ENCODE measurements at places on chromosomes 12 and 14. TPM values are rescaled to one million over a fixed set of nuclear protein-coding genes. Genes with fewer than 3 reads are reported as not detected.

SIX1 gene
- total RNA-seq, result 4.8 TPM

C14orf132 gene
- 4.1 TPM for total RNA-seq

MDM2 gene
- 64.3 TPM for total RNA-seq

CATSPERB gene
- not detected for total RNA-seq

RPGRIP1 gene
- total RNA-seq, result 0.28 TPM

DEGS2 gene
- total RNA-seq, result 1.6 TPM

GDF3 gene
- total RNA-seq, result not detected

CDKN1B gene
- 12.7 TPM for total RNA-seq

COL2A1 gene
- not detected for total RNA-seq

HRK gene
- total RNA-seq, result 0.86 TPM

PRICKLE1 gene
- total RNA-seq, result 0.58 TPM

ZDHHC22 gene
- total RNA-seq, result 0.20 TPM

AQP2 gene
- not detected for total RNA-seq

NRL gene
- total RNA-seq, result 0.65 TPM

ADGRD1 gene
- total RNA-seq, result 0.50 TPM

TGM1 gene
- 0.74 TPM for total RNA-seq

ACVRL1 gene
- not detected for total RNA-seq

FAM181A gene
- not detected for total RNA-seq

TPH2 gene
- not detected for total RNA-seq

PAPLN gene
- 7.1 TPM for total RNA-seq

HOXC12 gene
- total RNA-seq, result not detected

SLC6A13 gene
- 0.26 TPM for total RNA-seq

CDK17 gene
- total RNA-seq, result 15.2 TPM

PLD4 gene
- 0.05 TPM for total RNA-seq

ACOT6 gene
- not detected for total RNA-seq

KRT6A gene
- total RNA-seq, result 3.2 TPM

TSPAN19 gene
- not detected for total RNA-seq

C3AR1 gene
- not detected for total RNA-seq

NRXN3 gene
- 1.0 TPM for total RNA-seq

NEUROD4 gene
- not detected for total RNA-seq

PLEKHA5 gene
- total RNA-seq, result 6.7 TPM
